ENCODE measurements at places on chromosomes 13 and 19. TPM values are rescaled to one million over a fixed set of nuclear protein-coding genes. Genes with fewer than 3 reads are reported as not detected.

DNA sequence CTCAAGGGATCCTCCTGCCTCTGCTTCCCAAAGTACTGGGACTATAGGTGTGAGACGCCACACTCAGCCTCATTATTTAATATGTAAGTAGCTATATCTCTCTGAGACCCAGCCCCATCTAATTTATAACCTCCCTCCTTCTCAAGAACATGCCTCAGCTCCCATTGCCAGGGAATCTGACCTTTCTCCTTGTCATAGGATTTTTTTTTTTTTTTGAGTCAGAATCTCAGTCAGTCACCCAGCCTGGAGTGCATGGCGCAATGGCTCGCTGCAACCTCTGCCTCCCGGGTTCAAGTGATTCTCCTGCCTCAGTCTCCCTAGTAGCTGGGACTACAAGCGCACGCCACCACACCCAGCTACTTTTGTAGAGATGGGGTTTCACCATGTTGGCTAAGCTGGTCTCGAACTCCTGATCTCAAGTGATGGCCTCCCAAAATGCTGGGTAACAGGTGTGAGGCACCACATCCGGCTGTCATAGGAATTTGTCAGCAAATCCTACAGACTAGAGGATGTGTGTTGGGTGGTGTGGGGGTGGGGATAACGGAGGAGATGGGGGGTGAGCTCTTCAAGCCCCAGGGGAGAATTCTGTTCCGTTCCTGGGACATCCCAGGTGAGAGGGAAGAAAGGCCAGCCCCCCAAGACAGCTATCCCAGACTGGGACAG, 5.1 kb upstream of the EPS8L1 start:
- DNase-seq: no peak

DNA sequence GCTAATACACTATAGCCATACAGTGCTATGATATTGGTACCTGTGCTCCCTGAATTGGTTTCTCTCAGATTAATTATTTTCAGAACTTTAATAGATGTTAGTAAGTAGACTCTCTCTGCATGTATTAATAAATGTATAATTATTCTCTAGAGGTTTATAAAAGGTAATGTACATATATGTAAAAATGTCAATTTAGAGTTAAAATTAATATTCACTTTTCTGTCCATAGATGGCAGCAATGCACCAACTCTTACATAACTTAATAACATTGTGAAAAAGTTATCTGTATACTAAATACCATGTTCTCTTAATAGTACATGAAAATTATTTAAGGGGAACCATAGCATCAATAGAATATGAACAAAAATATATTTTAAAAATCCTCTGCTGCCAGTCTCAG, 515.0 kb upstream of the KLHL1 start:
- no peak for DNase-seq

The ARHGAP33 gene
- 3.8 TPM for total RNA-seq

DNA sequence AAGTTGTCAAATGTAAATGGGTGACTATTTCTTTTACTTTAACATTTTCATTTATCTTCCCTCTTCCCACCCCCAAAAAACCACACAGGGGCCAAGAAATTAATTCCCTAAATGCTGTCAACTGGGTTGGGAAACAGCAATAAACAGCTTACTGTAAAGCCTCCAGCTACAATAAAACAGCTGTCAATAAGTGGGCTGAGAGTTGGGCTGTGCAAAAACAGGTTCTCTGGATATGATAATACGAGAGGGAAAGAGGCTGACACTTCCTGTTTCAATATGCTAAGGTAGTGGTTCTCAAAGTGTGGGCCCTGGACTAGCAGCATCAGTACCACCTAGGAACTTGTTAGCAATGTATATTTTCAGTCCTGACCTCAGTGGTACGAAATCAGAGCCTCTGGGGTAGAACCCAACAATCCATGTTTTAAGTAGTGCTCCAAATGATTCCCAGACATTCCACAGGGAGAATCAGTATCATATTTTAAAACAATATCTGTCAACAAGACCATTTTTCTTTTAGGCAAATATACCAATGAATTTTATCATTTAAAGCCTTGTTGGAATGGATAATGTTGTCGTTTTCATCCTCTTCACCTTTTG, 8.4 kb downstream of the PCDH9 start:
- DNase-seq: no peak

The CTXN1 gene
- total RNA-seq: 0.22 TPM

The CEACAM7 gene
- 0.16 TPM for total RNA-seq

DNA sequence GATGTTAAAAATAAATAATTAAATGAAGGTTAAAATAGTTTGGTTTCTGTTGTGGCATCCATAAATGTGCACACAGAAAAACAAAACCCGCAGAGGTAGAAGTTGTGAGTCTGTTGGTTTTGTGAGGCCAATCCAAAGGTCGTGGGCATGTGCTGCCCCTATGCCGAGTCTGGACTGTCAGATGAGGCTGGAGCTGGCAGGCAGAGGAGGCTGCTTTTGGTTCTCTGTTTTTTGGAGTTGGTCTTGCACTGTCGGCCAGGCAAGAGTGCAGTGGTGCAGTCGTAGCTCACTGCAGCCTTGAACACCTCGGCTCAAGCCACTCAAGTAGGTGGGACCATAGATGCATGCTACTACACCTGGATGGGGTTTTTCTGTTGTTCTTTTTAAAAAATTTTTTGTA, 43.7 kb downstream of the TSSK6 start:
- no peak for DNase-seq

- DNase-seq: peak; percentile 80
Measured at GRCh38 chr13:110109910-110110309, 197.0 kb downstream of the COL4A1 start.

GRCh38 chr13:96381681-96382080, 291.8 kb downstream of the HS6ST3 start:
- no peak for DNase-seq

GRCh38 chr19:19575411-19575810, 37.3 kb downstream of the CILP2 start:
- DNase-seq: no peak

The FRY gene
- 167 TPM for total RNA-seq

DNA sequence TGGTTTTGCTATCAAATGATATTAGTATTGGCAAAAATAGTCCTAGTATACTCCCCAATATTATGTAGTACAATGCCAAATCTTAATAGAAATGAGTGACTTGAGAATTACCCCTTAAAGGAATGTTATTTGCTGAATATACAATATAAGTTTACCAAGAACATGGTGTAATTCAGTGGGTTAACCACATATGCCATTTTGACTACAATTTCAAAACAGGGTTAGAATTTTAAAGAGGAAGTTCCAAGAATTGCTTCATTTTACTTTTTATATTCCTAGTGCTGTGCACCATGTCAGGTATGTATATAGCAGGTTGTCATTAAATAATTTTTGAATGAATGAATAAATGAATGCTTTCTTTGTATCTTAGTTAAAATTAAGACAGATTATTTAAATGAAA, 66.3 kb downstream of the LMO7 start:
- no peak for DNase-seq

DNA sequence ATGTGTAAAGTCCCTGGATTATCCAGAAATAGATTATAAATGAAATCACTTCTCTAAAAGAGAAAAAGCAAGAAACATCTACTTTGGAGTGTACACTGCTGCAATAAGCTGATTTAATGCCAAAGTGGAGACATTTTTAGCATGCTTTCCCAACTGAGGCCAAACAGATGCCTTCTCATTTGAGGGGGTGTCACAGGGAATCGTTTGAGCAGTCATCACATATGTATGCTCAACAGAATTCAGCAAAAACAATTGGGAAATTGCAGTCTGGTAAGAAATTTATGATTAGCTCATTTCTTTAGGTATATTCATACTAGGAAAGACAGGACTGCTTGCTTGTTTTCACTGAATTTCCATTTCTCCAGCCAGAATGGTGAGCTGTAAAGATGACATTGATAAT, 27.3 kb upstream of the TPP2 start:
- DNase-seq: no peak

- DNase-seq: no peak
Measured at GRCh38 chr13:94917824-94918223, 205.5 kb upstream of the SOX21 start.

- DNase-seq: no peak
Measured at GRCh38 chr13:36341718-36342117, 4.5 kb downstream of the SPART start.

The KASH5 gene
- not detected for total RNA-seq

The NTF4 gene
- not detected for total RNA-seq

The C1QTNF9 gene
- total RNA-seq: 3.0 TPM

DNA sequence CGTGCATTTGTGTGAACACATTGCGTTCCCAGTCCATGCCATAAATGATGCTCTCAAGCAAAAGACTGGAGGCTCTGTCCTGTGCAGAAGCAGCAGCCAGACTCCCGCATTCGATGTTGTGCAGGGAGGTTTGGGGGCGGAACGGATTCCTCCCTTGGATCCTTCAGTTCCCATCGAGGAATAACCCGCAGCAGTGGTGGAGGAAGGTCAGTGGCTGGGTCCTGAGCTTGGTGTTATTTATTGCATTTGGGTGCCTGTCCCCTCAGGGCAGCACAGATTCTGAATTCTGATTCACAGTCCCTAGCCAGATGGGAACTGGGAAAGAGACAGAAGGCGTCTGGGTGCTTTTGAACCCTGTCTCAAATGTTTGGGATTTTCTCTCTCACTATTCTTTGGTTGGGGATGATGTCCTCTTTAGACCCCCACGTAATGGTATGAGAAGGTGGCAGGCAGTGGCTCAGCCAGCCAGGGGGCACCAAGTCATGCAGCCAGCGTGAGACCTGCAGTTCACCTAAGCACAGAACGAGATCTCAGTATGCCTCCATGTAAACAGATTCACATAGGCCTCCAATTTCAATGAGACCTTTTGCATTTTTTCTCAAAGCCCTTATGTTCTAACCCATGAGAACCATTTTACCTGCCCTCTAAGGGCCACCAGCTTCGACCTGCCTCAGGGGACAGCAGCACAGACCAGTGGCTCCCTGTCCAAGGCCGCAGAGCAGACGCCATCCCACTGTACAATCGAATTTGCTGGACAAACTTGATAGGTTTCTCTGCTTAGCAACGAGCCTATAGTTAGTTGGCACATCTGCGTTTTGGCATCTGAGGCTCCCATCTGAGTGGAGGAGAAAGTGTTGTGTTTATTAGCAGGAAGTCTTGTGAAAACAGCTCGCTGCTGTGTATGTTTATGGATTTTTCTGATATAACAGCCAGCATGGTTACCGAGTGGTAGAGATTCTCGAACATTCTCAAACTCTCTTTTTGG, 17.8 kb downstream of the KCTD15 start:
- DNase-seq: no peak

GRCh38 chr19:16334411-16334810, 9.8 kb downstream of the KLF2 start:
- no peak for DNase-seq

GRCh38 chr13:94620286-94620896, 18.7 kb downstream of the GPR180 start:
- no peak for DNase-seq

GRCh38 chr13:24220086-24220703, 59.7 kb downstream of the SPATA13 start:
- no peak for DNase-seq

- no peak for DNase-seq
Measured at GRCh38 chr13:53052675-53053074, 24.1 kb downstream of the OLFM4 start.

The OSCAR gene
- 0.33 TPM for total RNA-seq

GRCh38 chr13:76472916-76473315, 413.3 kb downstream of the KCTD12 start:
- DNase-seq: no peak

- no peak for DNase-seq
Measured at GRCh38 chr19:43468354-43469159, 3.1 kb upstream of the LYPD3 start.

DNA sequence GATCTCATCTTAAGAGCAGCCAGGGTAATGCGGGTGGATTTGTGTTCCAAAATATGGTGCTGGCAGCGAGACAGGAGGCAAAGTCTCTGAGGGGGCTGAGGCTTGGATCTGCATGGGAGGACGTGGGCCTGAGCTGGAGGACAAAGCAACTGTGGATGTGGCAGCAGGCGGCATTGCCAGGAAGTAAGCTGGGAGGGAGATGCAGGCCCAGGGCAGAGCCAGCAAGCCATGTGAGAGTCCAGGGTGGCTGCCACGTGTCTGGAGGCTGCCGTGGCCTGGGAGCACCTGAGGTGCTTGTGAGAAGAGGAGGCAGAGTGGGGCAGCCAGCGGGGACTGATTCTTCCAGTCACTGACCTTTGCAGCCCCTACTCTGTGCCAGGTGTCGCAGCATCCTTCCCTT, 52.0 kb downstream of the DPF1 start:
- peak; percentile 41 for DNase-seq

- no peak for DNase-seq
Measured at GRCh38 chr13:22085001-22085400, 414.1 kb downstream of the FGF9 start.

DNA sequence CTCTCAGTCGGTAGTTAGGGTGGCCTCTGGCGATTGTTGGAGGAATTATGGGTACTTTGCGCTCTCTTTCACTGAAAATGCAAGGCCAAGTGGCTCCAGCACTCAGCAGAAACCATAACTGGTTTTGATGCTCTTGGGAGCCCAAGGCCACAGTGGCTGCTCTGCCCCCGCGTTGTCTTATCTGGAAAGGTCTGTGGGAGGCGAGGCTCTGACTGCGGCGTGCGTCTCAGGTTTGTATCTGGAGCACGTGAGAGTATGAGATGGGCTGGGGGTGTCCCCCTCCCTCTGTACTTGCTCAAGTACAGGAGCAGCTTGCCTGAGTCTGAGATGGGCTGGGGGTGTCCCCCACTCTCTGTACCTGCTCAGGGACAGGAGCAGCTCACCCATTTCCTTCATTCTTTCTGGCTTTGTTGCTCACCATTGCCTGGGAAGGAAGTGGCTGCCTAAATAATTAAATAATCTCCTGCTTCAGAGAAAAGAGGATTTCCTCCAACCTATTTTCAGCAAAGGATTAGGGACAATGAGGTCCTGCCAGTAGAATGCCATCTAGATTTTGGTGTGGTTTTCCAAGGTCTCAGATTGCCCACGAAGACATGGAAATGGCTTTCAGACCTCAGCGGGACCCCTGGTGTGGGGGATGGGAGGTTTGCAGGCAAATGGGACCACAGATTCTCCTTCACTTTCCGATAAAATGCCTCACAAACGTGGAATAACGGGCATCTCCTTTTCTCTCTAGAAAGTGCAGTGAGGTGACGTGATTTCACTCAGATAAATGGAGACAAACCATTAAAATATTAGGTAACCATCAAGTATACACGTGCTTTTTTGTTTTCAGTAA, 14.7 kb downstream of the ATP11A start:
- DNase-seq: no peak

DNA sequence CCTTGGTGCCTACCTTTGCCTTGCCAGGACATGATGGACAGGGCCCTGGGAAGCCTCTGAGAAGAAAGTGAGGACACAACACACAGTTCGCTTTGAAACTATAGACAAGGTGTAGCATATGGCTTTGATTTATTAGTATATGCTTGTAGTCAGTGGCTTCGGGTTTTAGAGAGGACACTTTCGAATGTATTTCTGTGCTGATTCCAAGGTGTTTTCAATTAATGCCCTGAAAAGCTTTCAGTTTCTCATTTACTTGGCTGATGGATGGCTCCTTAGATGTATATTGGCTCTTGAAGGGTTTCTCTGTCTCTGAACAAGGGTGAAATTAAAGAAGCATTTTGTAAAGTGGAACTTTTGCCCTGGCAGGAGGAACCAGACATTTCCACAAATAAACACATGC, 106.9 kb downstream of the POSTN start:
- DNase-seq: no peak

The PRSS57 gene
- not detected for total RNA-seq
